Ovary (tissue), 10 donors: ENCODE measurements at places on chromosomes 3 and 15.

DNA sequence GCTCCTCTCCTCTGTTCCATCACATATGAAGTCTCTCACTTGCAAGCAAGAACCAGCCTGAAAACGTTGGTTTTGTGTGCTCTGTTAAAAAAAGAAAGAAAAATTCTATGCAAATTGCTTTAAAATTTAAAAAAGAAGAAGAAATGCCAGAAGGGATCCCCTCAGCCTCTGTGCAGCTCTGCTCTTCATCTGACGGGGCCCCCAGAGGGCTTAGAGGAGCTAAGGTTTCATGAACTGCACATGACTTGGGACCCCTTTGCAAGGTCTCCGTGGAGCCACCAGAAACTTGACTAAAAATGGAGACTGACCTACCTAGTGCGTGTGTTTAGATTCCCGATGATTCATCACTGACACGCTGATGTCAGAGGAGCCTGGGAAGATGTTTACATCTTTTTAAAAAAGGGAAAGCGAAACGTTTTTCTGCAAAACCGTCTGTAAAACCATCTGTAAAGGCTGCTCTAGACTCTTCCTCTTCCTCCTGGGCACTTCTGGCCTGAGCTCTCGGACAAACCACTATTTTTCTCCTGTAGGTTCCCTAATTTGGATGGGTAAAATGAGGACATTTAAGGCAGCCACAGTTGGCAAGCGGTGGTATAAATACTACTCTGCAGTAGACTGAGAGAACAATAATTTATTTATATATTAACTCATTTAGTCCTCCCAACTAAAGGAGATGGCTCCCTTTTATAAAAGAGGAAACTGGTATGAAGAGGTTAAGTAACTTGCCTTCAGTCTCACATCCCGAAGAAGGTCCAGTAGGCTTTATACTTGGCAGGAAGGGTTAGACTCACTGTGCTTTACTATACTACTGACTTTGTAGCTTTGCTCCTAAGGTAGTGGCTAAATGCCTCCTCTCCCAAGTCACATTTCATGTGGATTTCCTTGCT is 67.2 kb upstream of the POLG start:
- DNase-seq, result no peak

GRCh38 chr15:94456226-94456625 is 224.9 kb downstream of the MCTP2 start:
- DNase-seq, result no peak

- DNase-seq, result no peak
These were observed 154.3 kb upstream of the IGF1R start for GRCh38 chr15:98493966-98494511.

GRCh38 chr3:186418671-186419145 is 56.7 kb upstream of the DGKG start:
- no peak for DNase-seq

DNA sequence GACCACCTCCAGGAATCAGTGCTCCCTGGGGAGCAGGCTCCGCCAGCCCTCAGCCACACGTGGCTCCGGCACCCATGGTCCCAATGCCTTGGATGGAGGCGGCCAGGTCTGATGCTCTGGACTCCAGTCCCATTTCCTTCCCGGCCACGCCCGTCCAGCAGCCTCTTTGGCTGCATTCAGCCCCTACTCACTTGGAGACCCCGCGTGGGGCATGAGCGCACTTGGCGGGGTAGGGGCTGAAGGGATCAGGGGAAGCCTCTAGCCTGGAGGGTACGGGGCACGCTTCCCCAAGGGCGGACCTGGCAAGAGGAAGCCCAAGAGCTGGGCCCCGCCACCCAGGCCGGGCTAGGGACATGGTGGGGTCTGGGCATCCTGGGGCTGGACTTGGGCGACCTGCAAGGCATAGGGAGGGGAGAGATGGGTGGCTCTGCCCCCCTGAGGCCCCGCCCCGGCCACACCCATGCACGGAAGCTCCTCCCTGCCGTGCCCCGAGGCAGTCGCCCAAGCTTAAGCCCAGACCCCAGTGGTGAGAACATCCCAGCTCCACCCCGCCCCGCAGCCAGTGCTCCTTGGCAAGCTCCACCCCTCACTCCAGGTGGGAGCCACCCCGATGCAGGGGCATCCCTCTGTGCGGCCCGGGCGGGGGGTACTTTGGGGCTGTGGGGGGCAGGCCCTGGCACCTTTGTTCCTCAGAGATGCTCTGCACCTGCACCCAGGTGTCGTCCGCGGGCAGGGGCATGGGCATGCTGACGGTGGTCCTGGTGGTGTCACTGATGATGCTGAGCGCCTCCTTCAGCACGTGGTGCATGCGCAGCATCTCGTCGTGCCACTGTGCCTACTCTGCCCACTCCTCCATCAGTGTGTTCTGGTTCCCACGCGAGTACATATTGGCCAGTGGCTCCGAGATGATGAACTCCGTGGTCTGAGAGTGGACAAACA is 163.5 kb downstream of the GOLGA6L4 start:
- no peak for DNase-seq

GRCh38 chr3:66598168-66598567 is 97.3 kb upstream of the LRIG1 start:
- no peak for DNase-seq

DNA sequence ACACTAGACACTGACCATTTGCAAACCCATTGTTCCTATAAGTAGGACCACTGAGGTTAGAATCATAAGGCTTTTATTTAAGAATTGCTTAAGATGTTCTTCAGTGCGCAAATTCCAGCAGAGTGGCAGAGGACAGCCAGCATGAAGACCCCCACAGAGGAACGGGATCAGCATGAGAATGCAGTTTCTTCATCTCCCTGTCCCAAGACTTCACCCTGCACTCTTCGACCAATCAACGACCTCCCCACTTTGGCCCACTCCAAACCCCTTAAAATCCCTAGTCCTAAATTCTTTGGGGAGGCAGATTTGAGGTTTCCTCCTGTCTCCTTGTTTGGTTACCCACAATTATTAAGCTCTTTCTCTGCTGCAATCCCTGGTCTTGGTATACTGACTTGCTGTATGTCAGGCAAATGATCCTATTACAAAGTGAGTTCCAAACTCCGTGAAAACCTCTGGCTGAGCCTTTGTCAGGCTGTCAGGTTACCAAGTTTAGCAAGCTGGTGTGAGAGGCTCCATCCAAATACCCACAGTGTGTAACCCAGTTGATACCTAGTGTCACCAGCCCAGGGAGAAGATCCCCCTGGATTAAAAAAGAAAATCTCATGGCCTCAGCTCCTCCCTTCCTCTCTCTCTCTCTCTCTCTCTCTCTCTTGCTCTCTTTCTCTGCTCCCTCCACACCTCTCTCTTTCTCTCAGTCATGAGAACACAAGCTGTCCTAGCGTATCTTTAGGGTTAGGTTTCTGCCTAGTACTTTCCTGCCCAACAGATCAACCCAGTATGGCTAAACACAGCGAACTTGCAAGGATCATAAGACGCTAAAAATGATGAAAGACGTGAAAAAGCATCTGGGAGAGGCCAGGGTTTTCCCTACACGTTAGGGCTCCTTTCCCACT is 15.8 kb upstream of the RBSN start:
- DNase-seq, result no peak

GRCh38 chr3:123723070-123723469 is 138.2 kb upstream of the HACD2 start:
- DNase-seq, result no peak

DNA sequence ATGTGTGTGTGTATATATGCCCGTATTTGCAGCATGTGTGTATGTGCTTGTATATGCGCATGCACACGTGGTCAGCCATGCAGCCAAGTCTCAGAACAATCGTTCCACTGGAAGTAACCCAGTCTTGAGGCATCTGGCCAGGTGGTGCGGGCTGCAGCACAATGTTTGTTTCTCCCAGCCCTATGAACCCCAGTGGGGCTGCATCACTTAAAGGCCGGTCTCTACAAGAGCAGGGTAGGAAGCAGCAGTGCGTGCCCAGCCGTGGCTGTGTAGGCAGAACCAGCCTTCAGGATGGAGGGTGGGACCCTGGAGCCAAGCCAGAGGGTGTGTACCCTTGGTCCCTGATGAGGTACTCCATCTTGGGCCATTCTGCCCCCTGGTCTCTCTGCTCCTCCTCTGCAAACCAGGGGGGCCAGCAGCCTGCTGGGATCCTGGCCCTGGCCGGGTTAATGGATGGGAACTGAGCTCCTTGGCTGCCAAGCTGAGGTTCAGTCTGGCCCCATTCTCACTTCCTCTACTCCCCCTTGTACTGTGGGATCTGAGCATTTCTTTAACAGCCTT is 11.8 kb downstream of the KLF13 start:
- no peak for DNase-seq

GRCh38 chr3:62818347-62818746 is 56.9 kb downstream of the CADPS start:
- DNase-seq, result no peak

GRCh38 chr15:27418726-27419125 is 447.7 kb downstream of the GABRG3 start:
- DNase-seq, result no peak

DNA sequence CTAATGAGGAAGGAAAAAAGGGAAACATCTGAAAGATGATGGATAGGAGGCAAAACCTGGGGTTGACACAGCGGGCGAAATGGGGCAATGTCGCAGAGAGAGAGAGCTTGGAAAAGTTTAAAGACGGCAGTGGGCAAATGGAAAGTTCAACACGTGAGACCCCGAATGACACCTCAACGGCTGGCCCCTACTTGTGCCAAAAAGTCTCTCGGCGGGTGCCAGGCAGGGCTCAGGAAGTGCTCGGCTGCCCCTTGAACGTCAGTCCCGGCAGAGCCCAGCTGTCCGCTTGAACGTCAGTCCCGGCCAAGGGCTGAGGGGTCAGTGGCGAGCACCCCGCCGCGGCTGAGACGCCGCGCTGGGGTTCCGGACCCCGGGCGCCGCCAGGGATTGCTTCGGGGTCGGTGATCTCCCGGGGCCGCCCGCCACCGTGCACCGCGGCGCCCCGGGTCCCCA is 658 bp downstream of the EOGT start:
- peak; percentile 72 for DNase-seq

DNA sequence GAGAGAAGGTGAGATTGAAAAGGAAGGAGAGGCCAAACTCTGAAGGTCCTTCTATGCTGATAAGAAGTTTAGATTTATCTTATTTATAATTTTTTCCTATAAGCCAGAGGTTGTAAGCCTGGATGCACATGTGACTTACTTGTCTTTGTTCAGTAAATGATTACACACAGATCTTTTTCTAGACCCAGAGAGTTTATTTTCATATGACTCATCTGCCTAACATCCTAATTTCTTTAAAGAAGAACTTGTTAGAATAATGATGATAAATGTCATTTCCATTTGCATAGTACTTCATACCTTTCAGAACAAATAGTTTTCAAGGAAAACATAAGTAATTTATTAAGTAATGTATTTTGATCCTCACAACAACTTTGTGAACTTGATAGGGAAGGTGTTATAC is 434.8 kb upstream of the DPH6 start:
- no peak for DNase-seq

DNA sequence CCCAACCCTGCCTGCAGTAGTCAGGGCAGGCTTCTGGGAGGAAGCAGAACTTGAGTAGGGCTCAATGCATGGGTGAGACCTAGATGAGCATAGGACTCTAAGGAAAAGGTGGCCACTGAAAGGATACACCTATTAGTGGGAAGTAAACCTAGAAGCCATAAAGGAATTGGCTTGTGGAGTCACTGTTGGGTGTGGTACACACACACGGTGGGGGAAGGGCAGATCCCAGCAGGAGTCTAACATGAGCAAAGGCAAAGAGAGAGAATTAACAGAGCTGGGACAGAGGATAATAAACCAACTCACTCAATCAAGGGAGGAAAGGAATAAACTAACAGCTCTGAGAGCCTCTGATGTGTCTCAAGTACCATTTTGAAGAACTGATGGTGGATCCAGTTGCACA is 23.1 kb downstream of the DAPK2 start:
- no peak for DNase-seq

GRCh38 chr15:79954661-79955060 is 16.3 kb downstream of the BCL2A1 start:
- no peak for DNase-seq

DNA sequence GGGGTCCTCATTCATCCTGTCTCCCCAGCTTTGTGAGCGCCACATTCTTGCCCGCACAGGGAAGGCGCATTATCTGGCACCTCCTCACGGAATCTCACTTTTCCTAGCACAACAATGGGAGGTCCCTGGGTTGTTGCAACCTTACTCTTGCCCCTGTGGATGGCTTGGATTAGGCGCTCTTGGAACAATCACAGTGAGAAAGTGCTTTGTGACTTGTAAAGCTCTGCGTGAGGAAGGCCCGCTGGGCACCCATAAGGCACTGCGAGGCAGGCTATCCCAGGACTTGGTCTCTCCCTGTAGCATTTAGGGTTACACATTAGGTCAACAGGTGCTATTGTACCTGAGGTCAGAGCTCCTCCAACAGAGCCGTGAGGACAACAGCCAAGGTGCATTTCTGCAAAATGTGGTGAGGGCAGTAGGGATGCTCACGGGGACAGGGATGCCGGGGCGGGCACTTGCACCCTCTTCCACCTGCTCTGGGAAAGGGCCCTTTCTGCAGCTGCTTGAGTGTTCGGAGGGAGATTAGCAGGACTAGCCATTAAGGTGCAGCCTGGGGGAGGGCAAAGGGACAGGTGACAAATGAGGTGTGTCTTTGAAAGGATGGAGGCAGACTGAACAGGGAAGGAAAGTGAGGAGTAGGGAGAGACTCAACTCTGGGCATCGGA is 13.9 kb upstream of the LRRC15 start:
- no peak for DNase-seq

DNA sequence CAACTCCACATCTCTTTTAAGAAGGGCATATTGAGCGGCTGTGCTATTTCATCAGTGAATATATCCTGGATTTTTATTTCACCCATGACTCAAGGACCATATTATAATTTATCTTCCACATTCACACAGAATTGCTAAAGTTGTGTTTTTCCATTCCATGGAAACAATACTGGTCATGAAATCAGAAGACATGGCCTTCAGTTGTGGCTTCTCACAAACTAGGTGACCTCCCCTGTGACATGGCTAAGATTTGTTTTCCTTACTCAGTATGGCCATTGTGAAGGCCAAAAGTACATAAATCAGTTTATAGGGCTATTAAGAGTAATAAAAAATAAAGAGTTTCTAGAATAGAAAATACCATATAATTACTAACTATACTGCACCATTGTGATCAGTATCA is 415.6 kb downstream of the OXSM start:
- no peak for DNase-seq

- no peak for DNase-seq
These were observed 20.2 kb downstream of the TLE3 start for GRCh38 chr15:70077188-70078147.

DNA sequence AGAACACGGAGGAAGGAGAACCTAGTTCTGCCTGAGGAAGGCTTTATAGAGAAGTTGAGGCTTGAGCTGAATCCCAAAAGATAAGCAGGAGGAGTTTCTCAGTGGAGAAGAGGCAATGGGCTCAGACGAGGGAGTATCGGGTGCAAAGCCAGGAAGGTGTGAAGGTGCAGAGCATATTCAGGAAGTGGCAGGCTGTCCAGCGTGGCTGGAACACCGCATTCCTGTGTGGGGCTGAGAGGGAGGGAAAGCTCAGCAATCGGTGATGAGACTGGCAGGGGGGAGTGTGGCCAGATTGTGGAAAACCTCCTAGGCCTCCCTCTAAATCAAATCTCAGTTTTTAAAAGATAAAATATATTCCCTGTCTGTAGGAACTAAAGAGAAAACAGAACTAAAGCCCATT is 63.0 kb downstream of the ARHGAP31 start:
- no peak for DNase-seq
